ENCODE measurements at places on chromosomes 1 and 21.

- DNase-seq: peak; percentile 30
These were observed 136.2 kb downstream of the NTNG1 start for GRCh38 chr1:107277022-107277421.

DNA sequence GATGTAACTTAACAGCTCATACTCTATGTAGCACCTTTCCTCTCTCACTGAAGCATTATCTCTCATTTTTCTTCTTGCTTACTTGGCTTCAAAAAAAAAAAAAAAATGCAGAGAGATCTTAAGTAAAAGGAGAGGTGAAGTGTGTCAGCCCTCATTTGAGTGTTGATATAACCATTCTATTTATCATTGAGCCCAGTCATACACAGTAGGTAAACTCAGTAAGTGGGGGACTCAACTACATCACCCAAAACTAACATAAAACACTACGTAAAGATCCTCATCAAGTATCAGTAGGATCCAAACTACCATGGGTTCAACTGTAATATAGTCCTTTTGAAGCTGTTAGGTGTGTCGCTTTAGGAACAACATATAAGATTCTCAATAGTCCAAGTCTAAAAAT lies 8.2 kb downstream of the PNRC2 start:
- no peak for DNase-seq

DNA sequence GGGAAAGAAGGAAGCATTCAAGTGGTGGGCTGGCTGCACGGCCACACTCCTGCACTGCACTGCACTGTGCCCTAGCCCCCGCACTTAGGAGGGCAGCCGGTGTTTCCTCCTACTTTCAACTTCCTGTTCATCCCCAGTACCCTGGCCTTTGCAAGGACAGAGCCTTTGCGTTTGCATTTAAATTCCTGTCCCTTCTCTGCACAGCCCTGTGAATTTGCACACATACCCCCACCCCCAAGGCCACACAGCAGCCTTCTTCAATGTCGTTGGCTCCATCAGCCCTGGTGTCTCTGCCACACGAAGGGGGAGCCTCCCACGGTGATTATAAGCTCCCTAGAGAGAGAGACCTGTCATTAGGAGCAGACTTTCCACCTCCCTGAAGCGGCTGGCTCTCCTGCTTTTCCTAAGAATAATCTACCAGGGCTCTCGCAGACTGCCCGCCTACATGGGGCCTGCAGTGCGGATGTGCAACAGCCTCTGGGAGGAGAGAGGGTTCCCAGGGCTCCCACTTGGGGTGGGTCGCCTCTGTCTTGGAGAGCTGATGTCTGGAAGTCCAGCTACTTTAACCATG lies 13.2 kb upstream of the SLC45A3 start:
- no peak for DNase-seq

DNA sequence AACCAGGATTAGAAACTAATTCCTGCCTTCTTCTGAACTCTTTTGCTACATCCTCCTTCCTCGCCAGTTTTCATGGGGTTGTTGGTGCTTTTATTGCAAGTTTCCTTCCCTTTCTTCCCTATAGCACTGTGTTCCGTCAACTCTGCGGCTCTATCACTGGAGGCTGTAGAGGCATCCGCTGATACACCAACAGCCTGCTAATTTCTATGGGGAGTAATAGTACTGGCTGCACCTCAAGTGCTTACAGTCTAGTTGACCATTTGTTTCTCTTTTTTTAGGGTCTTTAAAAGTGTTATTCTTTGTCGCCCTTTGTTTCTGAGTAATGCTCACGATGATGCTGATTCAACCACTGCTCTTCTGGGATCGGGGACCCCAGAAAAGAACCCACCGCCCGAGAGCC lies 746 bp downstream of the MIS18A start:
- no peak for DNase-seq

DNA sequence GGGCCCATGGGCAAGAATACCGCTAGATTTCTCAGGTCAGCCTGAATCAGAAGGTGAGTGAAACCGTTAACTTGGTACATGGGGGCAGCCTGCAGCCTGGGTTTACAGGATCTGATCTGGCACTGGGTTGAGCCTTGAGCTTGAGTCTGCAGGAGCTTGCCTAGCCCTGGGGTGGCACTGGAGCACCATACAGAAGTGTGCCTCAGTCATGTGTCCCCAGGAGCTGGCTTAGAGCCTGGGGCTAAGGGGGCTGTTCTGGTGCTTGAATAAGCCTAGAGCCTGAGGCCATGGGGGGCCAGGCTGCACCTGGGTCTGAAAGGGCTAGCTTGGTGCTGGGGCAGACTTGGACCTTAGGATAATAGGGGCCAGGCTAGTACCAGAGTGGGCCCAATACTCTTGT lies 457.2 kb upstream of the PBX1 start:
- no peak for DNase-seq

- no peak for DNase-seq
These were observed 18.6 kb downstream of the FMO1 start for GRCh38 chr1:171266930-171267329.

DNA sequence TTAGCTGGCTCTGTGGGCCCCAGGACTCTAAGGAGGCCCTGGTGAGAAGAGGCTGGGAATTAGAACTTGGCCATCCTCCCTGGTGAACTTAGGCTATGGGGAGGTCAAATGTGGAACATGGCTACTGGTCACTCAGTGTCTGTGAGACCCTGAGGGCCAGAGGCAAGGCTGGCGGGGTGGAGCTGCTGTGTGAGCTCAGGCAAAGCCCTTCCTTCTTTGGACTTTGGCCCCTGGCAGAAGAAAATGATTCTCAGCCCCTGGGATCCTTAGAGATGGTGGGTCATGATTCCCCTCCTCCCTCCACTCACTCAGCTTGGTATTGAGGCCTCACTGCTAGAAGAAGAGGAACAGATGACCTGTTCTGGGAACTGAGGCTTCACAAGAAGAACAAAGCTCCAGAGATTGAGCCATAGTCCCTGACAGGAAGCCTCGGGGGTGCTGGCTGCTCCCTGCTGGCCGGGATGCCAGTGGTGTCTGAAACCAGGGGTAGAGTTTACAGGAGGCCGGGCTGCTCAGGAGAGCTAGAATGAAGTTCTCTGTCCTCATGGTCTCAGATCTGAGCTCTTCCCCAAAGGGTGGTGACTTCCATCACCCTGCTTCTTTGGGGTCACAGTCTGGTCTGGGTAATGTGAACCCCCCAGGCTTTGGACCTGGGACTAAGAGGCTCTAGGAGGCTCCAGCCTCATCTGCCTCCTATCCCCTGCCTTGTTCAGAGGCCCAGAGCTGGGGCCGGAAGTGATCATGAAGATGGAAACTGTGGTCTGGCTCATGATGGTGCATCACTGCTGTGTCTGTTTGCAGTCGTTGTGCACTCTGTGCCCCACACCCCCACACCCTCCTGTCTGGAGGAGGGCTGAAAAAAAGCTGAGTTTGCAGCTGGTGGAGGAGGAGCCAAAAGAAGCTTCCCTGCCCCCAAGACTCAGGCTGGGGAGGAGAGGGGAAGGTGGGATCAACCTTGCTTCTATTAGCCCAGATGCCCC lies 905 bp downstream of the BTBD19 start:
- DNase-seq: peak; percentile 81

GRCh38 chr1:183424691-183425090 lies 6.5 kb upstream of the NMNAT2 start:
- DNase-seq: no peak

GRCh38 chr1:116486424-116486823 lies 84.4 kb downstream of the CD58 start:
- no peak for DNase-seq

DNA sequence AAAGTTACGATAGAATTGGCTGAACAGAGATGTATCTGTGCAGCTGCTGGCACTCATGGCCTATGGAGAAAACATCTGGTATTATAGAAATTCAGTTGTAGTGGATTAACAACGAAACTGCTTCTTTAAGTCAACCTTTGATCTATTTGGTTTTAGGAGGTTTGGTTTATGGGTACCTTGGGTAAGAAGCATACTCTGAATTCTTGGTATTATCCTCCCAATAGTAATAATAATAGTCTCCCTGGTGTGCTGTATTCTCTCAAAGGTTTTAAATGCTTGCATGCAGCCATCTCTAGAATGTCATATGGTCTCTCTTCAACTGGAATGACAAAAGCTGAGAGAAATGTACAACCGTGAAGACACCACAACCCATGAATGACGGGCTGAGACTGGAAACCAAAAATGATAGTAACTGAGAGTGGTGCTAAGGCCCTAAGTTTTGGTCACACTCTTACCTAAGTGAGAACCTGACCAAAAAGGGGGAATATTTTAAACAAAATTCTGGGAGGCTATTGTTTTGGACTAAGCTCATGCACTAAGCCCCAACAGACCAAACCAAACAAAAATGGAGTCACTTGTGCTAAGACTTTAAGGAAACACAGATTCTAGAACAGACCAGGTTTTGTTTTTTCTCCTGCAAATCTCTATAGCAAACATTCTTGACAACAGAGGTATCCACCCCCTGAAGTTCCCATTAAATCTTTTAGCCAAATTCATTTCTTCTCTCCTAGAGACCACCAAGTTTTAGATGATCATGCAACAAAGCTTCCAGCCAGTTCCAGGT lies 17.6 kb upstream of the TMEM61 start:
- no peak for DNase-seq

DNA sequence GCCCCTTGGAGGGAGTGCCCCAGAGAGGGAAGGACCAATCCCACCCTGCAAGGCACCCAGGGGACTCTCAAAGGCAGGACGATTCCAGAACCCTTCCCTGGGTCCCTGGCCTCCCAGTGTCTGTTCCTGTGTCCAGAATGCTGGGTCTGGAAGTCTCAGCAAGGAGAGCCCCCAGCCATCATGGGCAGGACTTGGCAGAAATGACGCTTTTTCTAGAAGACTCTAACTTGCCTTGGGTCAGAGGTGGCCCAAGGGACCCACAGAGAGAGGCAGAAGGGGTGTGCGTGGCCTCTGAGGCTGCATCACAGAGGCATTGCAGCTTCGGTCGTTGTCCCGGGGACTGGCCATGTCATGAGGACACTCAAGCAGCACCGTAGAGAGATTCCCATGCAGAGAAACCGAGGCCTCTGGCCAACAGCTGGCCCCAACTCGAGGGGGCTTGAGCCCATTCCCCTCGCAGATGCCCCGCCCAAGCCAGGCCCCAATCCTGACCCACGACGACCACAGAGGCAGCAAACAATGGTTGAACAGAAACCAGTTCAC lies 57.8 kb downstream of the WNT9A start:
- DNase-seq: peak; percentile 22

DNA sequence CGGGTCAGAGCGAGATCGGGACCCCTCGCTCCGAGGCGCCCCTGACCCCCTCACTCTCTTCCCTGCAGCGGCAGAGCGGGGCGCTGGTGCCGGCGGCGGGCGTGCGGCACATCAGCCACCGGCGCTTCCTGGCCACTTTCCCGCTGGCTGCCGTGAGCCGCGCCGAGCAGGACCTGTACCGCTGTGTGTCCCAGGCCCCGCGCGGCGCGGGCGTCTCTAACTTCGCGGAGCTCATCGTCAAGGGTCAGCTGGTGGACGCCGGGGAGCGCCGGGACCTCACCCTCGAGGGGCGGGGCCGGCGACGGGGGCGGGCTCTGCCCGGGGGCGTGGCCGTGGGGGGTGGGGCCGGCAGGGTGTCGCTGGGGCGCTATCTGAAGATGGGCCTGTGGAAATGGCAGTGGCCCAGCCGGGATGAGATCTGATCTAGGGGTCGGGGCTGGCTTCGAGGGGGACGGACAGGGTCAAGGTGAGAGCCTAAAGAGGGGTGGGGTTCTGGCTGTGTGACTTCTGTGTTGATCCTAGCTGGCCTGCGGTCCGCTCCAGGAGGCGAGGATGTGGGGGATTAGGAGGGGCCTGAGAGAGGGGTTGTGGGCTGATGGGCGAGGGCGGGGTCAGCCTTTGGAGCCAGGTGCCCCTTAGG lies 23.6 kb downstream of the PTPRU start:
- DNase-seq: peak; percentile 57

- no peak for DNase-seq
These were observed 20.5 kb downstream of the ARID4B start for GRCh38 chr1:235307158-235308124.

Data from femur (tissue), 1 donor.